ENCODE measurements at places on chromosomes 16 and 17.

GRCh38 chr16:82633964-82634600 lies 7.3 kb downstream of the CDH13 start:
- no peak for DNase-seq

DNA sequence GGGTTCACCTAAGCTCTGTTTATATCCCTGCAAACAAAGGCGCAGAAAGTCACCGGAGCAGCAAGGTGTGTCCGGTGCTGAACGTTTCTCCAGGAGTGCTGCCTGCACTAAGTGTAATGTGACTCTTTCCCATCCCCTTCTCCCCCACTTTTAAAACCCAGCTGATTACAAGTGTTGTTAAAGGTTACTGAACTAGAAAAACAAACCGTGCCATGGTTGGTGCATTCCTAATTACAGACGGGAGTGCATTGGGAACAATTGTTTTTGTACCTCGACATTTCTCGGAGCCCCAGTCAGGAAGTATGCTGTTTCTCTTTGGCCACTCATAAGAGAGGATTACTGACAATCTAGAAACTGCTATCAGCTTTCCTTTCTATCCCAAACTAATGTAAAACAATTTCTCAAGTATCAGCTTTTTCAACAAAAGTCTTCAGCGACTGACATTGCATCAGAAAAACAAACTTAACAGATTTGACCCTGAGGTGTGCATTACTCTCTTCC lies 441.0 kb upstream of the SALL1 start:
- DNase-seq, result no peak

DNA sequence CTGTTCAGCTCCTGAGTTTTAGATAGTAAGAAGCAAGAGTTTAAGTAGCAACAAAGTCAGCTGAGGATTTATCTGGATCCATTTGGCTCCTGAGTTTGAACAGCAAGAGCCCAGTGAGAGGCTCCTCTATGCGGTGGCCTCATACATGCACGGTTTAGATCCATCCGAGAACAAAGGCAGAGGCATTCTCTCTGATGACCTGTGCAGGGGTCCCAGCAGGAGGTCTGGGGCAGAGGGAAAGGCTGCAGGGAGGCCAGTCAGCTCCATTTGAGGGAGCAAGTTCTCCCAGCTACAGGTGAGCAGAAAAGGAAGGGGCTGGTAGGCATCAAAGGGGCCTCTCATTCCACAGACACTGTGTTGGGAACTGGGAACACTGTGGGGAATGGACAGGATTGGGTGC lies 16.5 kb downstream of the PITPNM3 start:
- DNase-seq, result no peak

GRCh38 chr17:49578414-49578813 lies 2.7 kb downstream of the NXPH3 start:
- no peak for DNase-seq

- no peak for DNase-seq
These were observed 13.3 kb upstream of the IL17C start for GRCh38 chr16:88624977-88625576.
